ENCODE measurements at places on chromosomes 2 and 18.

DNA sequence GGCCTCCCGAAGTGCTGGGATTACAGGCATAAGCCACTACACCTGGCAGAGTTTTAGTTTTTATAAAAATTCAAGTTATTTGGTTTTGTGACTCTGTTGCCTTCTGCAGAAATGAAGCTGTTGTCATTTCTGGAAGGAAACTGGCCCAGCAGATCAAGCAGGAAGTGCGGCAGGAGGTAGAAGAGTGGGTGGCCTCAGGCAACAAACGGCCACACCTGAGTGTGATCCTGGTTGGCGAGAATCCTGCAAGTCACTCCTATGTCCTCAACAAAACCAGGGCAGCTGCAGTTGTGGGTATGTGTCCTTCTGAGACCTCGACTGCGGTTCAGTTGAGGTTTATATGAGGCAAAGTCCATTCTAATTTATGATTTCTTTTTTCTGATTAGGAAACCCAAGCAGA, 7.2 kb downstream of the MTHFD2 start:
- no peak for DNase-seq

- no peak for DNase-seq
These were observed 61.5 kb upstream of the NFE2L2 start for GRCh38 chr2:177326005-177326404.

GRCh38 chr2:1598041-1598710, 146.1 kb downstream of the PXDN start:
- DNase-seq = no peak

GRCh38 chr2:46661526-46661925, 182.2 kb downstream of the TMEM247 start:
- DNase-seq = no peak

DNA sequence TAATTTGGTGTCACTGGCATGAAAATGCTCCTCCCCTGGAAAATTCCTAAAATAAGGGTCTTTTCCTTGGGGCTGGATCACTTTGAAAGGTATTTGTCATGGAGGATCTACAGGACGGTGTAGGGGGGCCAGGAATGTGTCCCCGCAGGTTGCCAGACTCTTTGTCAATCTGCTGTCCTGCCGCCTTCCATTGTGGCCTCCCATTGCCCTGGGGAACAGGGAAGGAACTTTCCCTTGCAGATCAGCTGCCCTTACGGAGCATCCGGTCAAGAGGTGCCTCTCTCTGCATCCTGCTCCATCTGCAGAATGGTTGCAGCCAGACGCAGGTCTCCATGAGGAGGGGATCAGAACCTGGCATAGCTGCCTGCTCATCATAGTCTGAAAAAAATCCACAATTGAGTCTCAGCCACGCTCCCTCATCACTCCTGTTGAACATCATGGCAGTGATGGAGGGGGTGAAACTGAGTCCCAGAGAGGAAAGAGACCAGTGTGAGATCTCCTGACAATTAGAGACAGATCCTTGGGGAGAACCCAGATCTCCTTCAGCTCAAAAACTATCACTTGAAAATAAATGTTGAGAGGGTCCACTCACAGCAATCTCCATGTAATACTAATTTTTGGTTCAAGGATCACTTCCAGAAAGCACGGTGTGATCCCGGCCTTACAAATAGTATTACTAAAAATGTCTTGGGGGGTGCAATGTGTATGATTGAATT, 244.8 kb downstream of the MYCN start:
- DNase-seq = no peak

- no peak for DNase-seq
These were observed 34.0 kb upstream of the CYP26B1 start for GRCh38 chr2:72181616-72182015.
